ENCODE measurements at places on chromosomes 6 and 20.

DNA sequence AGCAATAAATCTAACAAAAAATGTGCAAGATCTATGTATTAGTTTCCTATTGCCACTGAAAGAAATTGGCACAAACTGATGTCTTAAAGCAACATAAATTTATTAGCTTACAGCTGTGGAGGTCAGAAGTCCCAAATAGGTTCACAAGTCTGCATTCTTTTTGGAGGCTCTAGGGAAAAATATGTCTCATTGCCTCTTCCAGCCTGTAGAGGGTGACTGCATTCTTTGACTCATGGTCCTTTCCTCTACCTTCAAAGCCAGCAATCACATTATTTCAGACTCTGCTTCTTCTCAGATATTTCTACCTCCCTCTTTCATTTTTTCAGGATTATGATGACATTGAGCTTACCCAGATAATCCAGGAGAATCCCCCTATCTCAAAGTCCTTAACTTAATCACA, 1531.1 kb downstream of the KHDRBS2 start:
- no peak for DNase-seq

- DNase-seq: no peak
Observed at GRCh38 chr20:39083761-39084160, 121.6 kb downstream of the DHX35 start.

GRCh38 chr20:50320005-50320900, 129.6 kb downstream of the CEBPB start:
- no peak for DNase-seq

- DNase-seq: no peak
Observed at GRCh38 chr20:57070296-57070695, 196.1 kb downstream of the BMP7 start.

DNA sequence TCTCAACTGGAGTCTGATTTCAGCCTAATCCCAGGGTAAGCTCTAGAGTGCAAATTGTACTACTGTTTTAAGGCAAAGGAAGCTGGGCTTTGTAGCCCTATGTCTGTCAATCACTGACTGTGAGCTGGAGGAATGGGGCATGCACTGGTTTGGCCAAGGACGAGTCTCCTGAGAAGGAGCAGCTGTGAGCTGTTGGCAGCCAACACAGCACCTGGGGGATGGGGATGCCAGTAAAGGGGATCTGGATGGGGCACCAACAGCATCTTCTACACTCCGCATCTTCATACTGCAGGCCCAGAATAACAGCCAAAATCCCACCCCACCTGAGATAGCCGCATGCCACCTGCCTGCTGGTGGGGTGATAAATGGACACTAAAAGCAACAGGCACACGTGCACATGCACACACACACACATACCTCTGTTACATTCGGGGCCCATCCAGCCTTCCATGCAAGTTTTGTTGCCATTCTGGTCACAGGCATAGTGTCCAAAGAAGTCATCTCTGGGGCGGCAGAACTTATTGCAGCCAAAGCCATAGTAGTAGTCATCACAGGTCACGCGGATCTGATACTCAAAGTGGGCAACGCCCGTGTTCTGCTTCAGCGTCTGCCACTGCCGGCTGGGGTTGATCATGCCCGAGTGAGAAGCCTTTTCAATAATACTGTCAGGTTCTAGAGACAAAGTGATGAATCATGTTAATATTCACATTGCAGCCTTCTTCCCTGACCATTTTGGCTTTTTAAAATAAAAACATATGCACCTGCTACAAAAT, 15.6 kb downstream of the JAG1 start:
- DNase-seq: no peak

- no peak for DNase-seq
Observed at GRCh38 chr6:19297880-19298279, 539.3 kb upstream of the ID4 start.

GRCh38 chr20:46354207-46354555, 45.9 kb upstream of the CDH22 start:
- no peak for DNase-seq

- DNase-seq: no peak
Observed at GRCh38 chr20:4026093-4026601, 10.8 kb upstream of the RNF24 start.

- no peak for DNase-seq
Observed at GRCh38 chr6:78615430-78615904, 251.9 kb upstream of the IRAK1BP1 start.

GRCh38 chr6:135449246-135449645, 48.3 kb downstream of the AHI1 start:
- no peak for DNase-seq

GRCh38 chr20:56974499-56975250, 291.8 kb downstream of the BMP7 start:
- DNase-seq: no peak

DNA sequence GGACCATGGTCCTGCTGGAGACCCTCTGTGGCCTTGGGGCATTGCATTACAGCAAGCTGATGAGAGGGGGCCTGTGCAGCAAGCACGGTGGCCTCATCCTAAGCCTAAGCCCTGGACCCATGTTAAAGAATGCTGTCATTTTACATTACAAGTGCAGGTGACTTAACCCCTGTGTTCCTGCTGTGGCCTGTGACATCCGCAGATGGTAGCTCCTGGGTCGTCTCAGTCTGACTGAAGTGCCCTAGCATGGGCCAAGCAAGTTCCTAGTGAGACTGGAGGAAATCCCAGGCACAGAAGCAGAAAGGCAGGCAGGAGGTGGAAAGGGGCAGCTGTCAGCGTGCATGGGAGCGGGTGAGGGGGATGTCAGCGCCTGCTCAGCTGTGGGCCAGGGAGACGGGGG, 252.4 kb downstream of the FNDC1 start:
- no peak for DNase-seq

- DNase-seq: no peak
Observed at GRCh38 chr6:147744012-147744411, 235.5 kb downstream of the SAMD5 start.

- no peak for DNase-seq
Observed at GRCh38 chr6:75201021-75201420, 4.8 kb downstream of the COL12A1 start.

GRCh38 chr6:13284646-13285045, 43.7 kb downstream of the TBC1D7 start:
- no peak for DNase-seq

GRCh38 chr6:136347847-136348246, 58.2 kb upstream of the BCLAF1 start:
- DNase-seq: no peak

- DNase-seq: no peak
Observed at GRCh38 chr20:47782076-47782475, 3.2 kb downstream of the SULF2 start.

DNA sequence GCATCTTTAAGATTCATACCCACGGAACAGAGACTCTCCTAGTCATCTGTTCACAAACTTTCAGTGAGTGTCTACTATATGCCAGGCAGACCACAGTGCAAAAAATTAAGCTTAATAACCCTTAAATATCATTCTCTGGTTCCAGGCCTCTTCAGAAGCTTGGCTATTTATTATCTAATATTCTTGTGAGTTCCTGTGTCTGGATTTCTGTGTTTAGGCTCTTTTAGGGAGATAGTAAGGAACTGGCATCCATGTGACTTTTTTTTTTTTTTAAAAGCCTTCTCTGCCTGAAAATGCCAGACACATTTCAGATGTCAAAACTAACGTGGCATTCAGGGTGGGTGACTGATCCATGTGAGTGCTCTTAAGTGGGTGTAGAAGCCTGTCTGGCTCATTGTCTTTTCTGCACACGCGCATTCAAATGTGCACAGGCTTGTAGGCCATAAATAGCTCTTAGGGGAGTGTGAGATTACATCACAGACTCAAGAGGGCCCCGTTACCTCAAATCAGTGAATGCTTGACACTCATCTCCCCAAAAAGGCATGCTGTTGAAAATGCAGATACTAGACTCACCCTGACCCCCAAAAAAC, 141.9 kb downstream of the GMPR start:
- no peak for DNase-seq

DNA sequence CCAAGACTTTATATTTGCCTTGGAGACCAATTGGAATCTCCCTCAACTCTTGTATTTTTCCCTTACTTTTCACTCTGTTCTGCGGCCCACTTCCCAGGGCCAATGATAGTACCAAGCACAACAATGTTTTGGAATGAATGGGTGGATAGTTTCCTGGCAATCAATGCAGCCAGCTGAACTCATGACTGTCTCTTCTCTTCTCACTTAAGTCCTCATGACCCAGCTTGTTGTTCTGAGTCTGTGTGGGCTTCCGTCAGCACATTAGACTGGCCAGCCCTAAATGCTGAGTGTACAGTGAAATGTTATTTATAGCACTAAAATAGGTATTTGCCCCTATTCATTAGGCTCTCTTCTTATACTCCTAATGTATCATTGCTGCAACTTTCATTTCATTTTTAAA, 5.6 kb upstream of the MBOAT1 start:
- DNase-seq: no peak

GRCh38 chr20:49320460-49320859, 42.6 kb upstream of the ZNFX1 start:
- no peak for DNase-seq

GRCh38 chr6:142906945-142907470, 38.0 kb downstream of the HIVEP2 start:
- DNase-seq: no peak

DNA sequence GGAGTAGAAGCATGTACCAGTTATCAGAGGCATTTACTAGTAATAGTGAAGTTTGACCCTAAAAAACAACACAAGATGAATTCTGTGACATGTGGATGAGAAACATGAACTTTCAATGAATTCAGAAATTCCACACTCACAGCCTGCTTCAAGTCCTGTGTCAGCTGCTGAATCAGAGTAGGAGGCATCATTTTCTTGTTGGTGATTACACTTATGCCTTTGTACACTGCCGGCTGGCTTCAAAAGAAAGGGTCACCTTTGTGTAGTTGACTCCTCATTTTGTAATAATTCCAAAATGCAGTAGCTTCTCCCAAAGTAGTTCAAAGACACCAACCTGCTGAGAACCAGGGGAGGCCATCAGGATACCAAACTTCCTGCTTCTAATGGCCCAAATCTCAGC, 165.5 kb downstream of the BACH2 start:
- no peak for DNase-seq

DNA sequence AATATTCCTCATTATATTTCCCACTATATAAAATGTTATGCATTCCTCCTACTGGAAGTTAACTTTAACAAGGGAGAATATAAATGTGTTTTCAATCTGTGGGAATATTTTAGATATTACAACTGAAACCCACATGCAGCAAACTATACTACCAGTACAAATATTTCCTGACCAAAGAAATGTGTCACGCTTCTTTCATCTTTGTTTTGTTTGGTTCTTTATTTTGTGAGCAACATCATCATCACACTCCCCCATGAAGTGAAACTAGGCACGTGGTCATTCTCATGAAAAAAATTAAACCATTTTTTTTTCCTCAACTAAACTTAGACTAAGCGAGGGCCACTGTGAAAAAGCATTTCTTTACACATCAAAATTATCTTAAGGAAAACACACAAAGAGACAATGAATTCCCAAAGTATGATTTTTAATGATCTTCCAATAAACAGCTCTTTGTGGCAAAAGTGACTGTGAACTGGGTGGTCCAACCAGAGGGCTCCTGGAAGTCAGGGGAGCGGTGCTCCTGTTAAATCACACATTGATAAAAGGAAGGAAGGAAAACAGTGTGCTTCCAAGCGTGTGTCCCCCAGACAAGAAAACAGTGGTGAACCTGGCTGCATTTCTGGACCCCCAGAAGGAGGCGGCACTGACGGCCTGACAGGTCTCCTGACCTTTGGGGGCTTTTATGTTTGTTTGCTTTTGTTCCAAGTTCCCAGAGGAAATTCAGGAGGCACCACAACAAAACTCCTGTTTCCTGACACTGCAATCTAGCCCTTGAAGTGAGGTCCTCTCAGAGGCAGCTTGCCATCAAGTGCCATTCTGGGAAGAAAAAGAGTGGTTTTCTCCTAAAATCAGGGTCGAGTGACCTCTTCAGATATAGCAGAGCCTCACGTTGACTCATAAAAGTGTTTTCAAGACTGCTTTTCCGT, 166.8 kb upstream of the FOXQ1 start:
- DNase-seq: no peak
